H9 (cell line): ENCODE measurements at places on chromosomes 16 and 17. TPM values are rescaled to one million over a fixed set of nuclear protein-coding genes. Genes with fewer than 3 reads are reported as not detected.

The TP53TG3E gene
- total RNA-seq, result not detected in 2 replicates

The CYLD gene
- 12.5 and 13.3 TPM in 2 replicates for total RNA-seq

The RECQL5 gene
- 40.0 and 40.1 TPM in 2 replicates for total RNA-seq

The TAC4 gene
- total RNA-seq, result not detected in 2 replicates

The RGS9 gene
- 12.0 and 12.3 TPM in 2 replicates for total RNA-seq

The SDR42E2 gene
- total RNA-seq, result 0.09 TPM in 1 of 2 replicates, not detected in the other

DNA sequence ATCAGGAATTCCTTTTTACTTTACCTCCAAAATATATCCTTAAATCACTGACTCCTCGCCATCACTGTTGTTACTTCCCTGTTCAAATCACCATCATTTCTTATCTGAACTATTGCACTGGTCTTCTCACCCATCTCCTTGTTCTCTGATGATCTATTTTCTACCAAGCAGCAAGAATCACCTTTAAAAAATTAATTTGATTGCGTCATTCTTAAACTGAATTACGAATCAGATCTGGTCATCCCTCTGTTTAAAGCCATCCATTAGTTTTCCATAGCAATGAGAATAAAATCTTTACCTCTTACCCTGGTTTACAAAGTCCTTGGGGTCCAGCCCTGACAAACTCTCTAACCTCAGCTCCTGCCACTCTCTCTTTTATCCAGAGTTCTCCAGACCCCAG is 14.6 kb downstream of the PCTP start:
- H3K4me1 ChIP-seq, result no peaks in the 10 kb centered on the region
- H3K27me3 ChIP-seq, result no peaks in the 10 kb centered on the region
- H3K27ac ChIP-seq, result no peak overlapping the region
- no peaks in the 10 kb centered on the region for H3K36me3 ChIP-seq
- H3K4me3 ChIP-seq, result no peak overlapping the region
- no peak for DNase-seq

- peak; percentile 26 for DNase-seq
- no peaks in the 10 kb centered on the region for H3K27me3 ChIP-seq
- H3K27ac ChIP-seq, result no peak overlapping the region
- H3K4me1 ChIP-seq, result no peaks in the 10 kb centered on the region; the same call in 1 of the 2 replicates
- H3K36me3 ChIP-seq, result peaks cover 32% of the 10 kb centered on the region
These were observed 10.9 kb downstream of the CLUH start for GRCh38 chr17:2700491-2701141.

DNA sequence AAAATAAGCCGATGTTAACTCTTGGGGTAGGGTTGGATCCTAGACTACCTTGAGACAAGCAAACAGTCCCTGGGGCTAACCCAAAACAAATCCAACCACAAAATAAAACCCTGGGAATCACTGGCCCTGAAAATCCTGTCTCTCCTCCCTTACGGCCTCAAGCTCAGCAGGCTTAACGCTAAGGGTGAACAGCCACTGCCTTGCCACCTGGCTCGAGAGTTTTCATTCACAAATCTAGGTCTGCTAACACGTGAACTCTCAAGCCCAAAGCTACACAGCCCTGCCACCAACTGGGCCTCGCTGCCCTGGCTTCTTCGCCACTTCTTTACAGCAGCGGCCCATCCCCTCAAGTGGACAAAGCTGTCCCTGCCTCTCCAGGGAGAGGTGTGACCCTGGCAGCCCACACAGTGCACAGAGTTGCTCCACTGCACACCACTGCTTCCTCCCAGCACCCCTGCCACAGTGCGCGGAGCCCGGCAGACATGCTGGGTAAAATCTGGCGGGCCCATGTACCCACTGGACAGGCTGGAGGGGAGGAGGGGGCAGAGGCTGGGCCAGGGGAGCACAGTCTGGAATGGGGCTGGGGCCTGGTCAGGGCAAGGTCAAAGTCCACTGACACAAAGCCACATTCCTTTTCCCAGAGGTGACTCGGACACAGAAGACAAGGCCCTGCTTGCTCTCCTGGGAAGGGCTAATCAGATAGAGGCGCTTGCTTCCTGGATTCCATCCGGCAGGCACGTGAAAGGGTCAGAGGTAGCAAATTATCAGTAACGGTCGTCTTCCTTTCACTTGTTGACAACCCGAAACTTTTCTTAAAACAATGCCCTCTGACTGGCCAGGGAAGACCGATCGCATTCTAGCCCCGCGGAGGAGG is 996 bp downstream of the PCYT2 start:
- no peak overlapping the region for H3K27ac ChIP-seq
- peaks cover 27% of the 10 kb centered on the region for H3K36me3 ChIP-seq
- H3K4me3 ChIP-seq, result peak overlapping the region; percentile 79
- DNase-seq, result no peak

GRCh38 chr16:58264961-58265479 is 29.8 kb downstream of the PRSS54 start:
- no peaks in the 10 kb centered on the region; the same call in 1 of the 2 replicates for H3K36me3 ChIP-seq
- no peaks in the 10 kb centered on the region for H3K4me1 ChIP-seq
- DNase-seq, result no peak
- H3K27ac ChIP-seq, result no peak overlapping the region
- H3K27me3 ChIP-seq, result no peaks in the 10 kb centered on the region
- no peak overlapping the region for H3K4me3 ChIP-seq

- no peak overlapping the region for H3K27ac ChIP-seq
- H3K36me3 ChIP-seq, result no peaks in the 10 kb centered on the region
- no peak for DNase-seq
These were observed 39.6 kb downstream of the GPRC5B start for GRCh38 chr16:19844945-19845641.

- no peak overlapping the region for H3K27ac ChIP-seq
- H3K4me1 ChIP-seq, result peaks cover 3% of the 10 kb centered on the region; the same call in 1 of the 2 replicates
- peak; percentile 83 for DNase-seq
- no peaks in the 10 kb centered on the region for H3K27me3 ChIP-seq
- 0 out of 3 replicates have a peak overlapping the region, but pooled peaks have one; percentile 42 for H3K4me3 ChIP-seq
These were observed 97.3 kb downstream of the SDK2 start for GRCh38 chr17:73546770-73547536.

GRCh38 chr17:79939755-79940458 is 95.8 kb downstream of the TBC1D16 start:
- H3K36me3 ChIP-seq, result peaks cover 48% of the 10 kb centered on the region
- no peak overlapping the region for H3K4me3 ChIP-seq
- H3K27ac ChIP-seq, result no peak overlapping the region
- H3K4me1 ChIP-seq, result no peaks in the 10 kb centered on the region
